Umbilical cord (tissue), 2 donors: ENCODE measurements at places on chromosomes 11 and 22. TPM values are rescaled to one million over a fixed set of nuclear protein-coding genes. Genes with fewer than 3 reads are reported as not detected.
A peak's percentile ranks its signal among the peaks of the same experiment; 100 is the strongest.

Gene EHF
- 6.3 TPM for total RNA-seq

GRCh38 chr11:94560834-94561233 lies 6.3 kb upstream of the PIWIL4 start:
- no peak for DNase-seq

DNA sequence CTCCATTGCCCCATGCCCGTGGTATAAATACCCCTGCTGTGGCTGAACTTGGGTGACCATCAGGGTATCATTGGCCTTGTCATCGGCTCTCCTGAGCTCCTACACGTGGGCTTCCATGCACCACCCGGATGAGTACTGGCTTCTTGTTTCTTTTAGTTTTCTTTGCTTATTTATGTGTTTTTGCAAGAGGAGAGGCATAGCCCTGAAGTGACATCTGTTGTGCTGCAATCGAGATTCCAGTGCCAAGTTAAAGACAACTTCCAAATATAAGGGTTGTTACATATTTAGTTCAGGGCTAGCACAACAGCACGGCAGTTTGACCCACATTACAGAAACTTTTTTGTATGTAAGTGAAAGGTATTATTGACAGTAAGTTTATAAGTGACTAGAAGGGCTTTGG lies 1087.1 kb downstream of the TBC1D22A start:
- DNase-seq, result no peak

DNA sequence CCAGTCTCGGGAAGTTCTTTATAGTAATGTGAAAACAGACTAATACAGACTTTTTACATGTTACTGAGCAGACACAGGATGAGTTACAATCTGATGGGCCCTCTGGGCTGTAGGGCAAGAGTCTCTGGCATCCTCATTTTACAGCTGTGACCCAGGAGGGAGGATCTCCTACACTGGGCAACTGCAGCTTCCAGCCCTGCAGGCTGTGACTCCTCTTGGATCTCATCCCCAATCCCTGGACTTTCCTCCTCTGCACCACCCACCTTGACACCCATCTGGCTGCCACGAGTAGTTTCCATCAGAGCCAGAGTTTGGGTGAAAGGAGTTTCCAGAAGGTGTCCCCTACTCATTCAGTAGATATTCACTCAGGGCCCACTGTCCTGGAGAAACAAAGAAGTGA lies 48.9 kb upstream of the MYEOV start:
- DNase-seq, result no peak

DNA sequence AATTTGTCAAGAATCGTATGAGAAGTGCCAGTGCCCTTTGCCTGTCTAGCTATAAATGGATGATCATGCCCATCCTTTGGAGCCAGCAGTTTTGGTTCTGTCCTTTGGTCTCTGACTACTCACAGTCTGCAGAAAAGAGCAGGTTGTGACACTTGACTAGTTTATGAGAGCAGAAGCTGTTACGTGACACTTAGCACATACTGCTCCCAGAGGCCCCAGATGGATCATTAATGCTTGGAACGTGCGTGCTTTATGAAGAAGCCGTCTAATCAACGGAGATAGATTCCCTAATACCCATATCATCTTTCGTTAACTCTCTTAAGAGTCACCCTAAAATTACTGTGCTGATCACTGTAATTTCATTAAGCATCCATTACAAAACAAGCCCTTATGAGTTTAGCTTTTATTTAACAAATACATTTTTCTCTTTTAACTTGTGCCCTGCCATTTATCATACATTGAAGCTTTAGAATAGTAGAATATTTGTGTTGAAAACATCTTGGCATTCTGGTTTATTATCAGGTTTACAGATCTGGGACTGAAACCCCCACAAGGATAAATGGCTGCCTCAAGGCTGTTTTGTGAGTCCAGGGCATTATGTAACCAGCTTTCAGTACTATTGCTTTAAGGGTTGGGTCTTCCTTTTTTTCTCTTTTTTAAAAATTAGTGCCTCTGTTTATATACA lies 47.0 kb upstream of the ADORA2A start:
- DNase-seq, result peak; percentile 62

Gene ACR
- not detected for total RNA-seq

Gene MN1
- total RNA-seq, result 9.9 TPM

Gene CHRDL2
- total RNA-seq, result not detected

- DNase-seq, result no peak
These were observed 885.8 kb downstream of the KCNA4 start for GRCh38 chr11:29131055-29131454.

- no peak for DNase-seq
These were observed 28.4 kb upstream of the TTC12 start for GRCh38 chr11:113286009-113286408.

GRCh38 chr11:57539342-57539741 lies 1.9 kb downstream of the SMTNL1 start:
- no peak for DNase-seq
